ENCODE measurements at places on chromosomes 2 and 18.

DNA sequence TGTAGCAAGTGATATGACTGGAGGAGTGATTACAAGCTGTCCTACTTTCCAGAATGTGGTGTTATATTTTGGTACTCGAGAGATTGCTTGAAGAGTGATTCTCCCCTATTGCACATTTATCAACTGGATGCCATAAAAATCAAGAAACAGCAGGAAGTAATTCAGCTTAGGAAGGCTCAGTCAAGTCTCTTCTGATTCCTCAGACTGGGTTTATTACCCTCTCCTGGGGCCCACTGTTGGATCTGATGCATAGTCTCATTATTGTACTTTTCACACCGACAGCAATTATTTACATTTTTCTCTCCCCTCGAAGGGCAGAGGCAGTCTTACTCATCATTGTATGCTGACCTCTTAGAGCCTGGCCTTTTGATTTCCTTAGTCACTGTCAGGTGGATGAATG, 9.3 kb downstream of the NOSTRIN start:
- no peak for DNase-seq

- DNase-seq: no peak
Observed at GRCh38 chr2:224517963-224518362, 67.2 kb downstream of the CUL3 start.

GRCh38 chr2:197784956-197785941, at the start of gene BOLL:
TSS of gene BOLL (minus strand) at chr2:197785319. CDS start at chr2:197781850, 3,469 bp downstream.
- DNase-seq: no peak

GRCh38 chr2:105460048-105460732, 61.3 kb upstream of the FHL2 start:
- no peak for DNase-seq

- DNase-seq: no peak
Observed at GRCh38 chr2:189161894-189162293, 17.7 kb downstream of the COL5A2 start.

DNA sequence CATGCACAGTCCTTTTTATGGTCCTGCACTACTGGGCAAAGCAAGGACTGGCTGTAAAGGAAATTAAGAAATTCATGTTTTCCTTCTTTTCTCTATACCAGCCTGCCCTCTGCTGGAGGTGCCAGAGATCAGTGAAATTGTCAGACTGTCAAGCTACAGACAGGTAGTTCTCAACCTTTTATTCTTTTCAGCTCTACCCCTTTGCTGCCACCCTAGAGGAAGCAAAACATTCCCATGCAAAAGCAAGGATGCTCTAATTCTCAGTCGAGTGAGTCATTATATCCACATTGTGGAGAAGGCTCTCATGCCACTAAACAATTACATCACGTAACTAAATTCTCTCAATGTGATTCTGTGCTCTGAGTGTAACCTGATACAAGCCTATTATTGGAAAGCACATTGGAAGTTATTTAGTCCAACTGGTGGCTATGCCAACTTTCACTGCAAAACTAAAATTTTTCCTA, 25.0 kb upstream of the RAPGEF4 start:
- DNase-seq: no peak

GRCh38 chr2:159608108-159608507, 8.2 kb downstream of the BAZ2B start:
- no peak for DNase-seq

GRCh38 chr18:36903215-36903928, 74.4 kb downstream of the KIAA1328 start:
- DNase-seq: no peak

- DNase-seq: no peak
Observed at GRCh38 chr2:3704692-3705091, 1.3 kb downstream of the DCDC2C start.

- DNase-seq: peak; percentile 5
Observed at GRCh38 chr2:109376796-109377495, 236.8 kb downstream of the SEPTIN10 start.

GRCh38 chr2:238103465-238104225, 3.5 kb downstream of the ESPNL start:
- DNase-seq: no peak

DNA sequence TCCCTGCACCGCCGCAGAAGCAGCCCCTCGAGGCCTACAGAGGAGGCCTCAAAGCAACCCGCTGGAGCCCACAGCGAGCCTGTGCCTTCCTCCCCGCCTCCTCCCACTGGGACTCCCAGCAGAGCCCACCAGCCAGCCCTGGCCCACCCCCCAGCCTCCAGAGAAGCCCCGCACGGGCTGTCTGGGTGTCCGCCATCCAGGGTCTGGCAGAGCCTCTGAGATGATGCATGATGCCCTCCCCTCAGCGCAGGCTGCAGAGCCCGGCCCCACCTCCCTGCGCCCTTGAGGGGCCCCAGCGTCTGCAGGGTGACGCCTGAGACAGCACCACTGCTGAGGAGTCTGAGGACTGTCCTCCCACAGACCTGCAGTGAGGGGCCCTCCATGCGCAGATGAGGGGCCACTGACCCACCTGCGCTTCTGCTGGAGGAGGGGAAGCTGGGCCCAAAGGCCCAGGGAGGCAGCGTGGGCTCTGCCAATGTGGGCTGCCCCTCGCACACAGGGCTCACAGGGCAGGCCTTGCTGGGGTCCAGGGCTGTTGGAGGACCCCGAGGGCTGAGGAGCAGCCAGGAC, 31.2 kb downstream of the GPC1 start:
- DNase-seq: peak; percentile 13

DNA sequence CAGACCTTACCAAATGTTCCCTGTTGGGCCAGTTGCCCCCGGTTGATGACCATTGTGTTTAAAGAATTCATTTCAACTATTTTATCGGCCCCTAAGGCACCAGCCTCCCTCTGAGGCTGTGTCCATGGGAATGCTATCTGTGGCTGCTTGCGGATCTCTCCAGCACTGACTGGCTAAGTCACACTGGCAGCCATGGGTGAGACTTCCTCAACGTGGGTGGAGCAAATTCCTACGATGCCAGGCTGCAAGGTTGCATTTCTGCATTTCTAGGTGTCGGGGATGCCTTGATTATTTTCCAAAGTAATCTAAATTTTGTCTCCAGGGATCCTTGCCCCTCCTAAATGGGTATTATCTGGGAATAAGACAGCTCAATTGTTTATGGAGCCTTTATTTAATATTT, 6.2 kb downstream of the CXCR4 start:
- DNase-seq: no peak

DNA sequence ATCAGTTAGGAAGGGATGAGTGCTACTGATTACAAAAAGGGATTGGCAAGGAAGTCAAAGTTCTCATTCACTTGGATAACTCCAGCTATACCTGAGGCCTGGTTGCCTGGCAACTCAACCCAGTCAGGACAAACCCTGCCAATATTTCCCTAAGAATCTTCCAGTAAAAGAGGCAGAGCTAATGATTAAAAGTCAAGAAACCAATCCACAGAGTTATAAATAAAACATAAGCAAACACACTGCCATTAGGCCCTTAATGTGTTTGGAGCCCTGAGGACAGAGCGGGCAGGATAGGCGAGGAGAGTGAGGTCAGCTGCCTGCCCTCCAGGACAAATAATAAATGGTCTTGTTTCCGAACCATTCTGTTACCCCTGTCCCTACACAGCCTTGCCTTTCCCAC, 215.6 kb upstream of the NABP1 start:
- DNase-seq: no peak

GRCh38 chr2:99406137-99406536, 68.9 kb downstream of the EIF5B start:
- no peak for DNase-seq

DNA sequence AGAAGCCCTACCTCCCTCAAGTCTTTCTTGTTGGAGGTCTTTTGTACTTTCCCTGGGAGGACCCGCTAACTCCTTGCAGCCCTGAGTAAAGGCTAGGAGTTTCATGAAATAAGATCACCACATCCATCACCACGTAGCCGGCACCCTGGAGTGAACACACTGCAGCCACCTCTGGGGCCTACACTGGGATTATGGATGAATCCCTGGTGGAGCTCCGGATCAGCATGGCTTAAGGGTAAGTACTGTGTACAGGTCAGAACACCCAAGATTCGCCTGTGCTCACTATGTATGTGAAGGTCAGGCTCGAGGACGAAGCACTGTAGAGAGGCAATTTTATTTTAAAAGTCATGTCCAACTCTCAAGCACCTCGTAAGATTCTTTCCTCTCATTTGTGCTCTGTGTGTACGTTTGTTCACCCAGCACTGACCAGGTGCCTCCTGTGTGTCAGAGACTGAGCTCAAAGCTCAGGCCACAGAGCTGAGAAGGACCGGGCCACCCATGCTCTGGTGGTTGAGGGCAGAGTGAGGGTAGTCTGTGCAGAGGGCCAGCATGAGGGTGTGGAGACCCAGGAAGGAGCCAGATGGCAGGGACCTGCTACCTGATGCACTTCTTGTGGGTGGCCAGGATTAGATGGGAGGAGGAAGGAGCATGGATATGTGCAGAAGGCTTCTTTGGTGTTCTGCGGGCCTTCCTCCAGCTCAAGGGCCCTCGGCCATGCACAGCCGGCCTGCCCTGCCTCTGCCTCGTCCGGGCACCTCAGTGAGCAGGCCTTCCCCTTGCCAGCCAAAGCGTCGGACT, 66.7 kb upstream of the TFCP2L1 start:
- no peak for DNase-seq

- DNase-seq: no peak
Observed at GRCh38 chr2:224442071-224442967, 40.4 kb upstream of the FAM124B start.

DNA sequence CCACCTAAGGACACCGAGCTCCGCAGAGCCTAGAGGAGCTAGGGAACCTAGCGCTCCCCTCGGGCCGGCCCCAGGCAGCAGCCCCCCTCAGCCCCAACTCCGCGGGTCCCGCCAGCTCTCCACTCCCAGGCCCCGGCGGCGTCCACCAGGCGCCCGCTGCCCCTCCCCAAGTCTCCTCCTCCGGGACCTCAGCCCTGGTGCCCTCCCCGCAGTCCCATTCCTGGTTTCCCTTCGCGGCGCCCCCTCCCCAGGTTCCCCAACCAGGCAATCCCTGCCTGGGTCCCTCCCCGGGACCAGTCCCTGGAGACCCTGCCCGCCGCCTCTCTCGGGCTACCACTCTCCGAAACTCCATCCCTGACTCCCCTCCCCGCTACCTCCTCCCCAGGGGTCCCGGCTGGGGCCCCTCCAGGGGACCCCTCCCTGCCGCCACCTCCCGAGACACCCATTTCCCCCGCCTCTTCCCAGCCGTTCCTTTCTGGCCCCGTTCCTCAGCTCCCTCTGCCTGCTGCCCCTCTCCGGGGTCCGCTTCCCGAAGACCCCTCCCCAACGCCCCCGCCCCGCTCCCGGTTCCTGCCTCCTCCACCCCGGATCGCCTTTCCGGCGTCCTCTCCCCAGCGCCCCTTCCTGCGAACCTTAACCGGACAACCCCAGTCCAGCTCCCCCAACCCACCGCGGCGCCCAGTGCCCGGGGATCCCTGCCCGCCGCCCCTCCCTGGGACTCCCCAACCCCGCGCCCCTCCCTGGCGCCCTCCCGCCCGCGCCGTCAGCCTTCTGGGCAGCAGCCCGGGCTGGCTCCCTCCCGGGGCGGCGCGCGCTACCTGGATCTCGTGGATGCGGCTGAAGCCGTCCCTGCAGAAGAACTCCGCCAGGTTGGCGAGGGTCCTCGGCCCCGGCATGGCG, 678 bp downstream of the CYP27C1 start:
- DNase-seq: no peak

GRCh38 chr2:53075760-53076159, 691.8 kb upstream of the CHAC2 start:
- DNase-seq: no peak

DNA sequence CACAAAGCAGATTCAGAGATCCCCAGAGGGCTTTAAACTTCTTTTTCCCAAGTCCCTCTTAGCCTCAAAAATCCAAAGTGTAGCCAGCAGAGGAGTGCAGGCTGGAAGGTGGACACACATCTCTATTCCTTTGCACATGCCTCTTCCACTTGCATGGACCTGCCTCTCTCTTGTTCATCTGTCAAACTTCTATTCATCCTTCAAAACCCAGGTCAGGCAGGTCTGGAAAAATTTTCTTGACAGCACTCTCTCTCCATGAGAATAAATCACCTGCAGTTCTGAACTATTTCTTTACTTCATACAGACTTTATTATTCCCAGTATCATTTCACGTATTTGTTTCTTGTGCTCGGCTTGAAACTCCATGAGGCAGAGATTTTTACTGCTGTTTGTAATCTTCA, 127.5 kb downstream of the SS18 start:
- DNase-seq: no peak

- no peak for DNase-seq
Observed at GRCh38 chr2:208669394-208669793, 262.8 kb downstream of the PTH2R start.

DNA sequence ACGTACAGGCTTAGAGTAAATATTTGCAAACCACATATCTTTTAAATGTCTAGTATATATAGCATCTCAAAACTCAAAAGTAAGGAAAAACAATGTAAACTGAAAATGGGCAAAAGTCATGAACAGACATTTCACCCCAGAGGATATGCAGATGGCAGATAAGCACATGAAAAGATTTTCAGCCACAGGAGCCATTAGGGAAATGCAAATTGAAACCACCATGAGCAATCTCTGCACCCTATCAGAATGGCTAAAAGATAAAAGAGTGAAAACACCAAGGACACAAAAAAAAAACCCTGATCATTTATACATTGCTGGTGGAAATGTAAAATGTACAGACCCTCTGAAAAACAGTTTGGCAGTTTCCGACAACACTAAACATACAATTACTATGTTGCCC, 292.7 kb downstream of the ZNF516 start:
- no peak for DNase-seq

DNA sequence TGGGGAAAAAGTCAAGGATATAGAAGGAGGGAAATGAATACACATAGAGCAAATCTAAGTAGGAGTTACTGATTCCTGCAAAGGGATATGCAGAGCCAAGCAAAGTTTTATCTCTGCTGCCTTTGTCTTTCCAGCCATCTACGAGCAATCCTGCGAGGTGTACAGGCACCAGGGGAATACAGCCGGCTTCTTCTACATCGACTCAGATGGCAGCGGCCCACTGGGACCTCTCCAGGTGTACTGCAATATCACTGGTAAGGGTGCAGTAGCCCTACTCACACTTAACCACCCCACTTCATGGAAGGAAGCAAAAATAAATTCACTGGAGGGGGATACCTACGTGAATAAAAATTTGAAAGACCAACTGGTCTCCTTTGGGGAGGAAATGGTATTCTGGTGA, 584.6 kb downstream of the CNTNAP5 start:
- no peak for DNase-seq

- DNase-seq: no peak
Observed at GRCh38 chr2:200525551-200525881, 491 bp upstream of the SGO2 start.

- DNase-seq: no peak
Observed at GRCh38 chr2:60221098-60221497, 332.4 kb downstream of the BCL11A start.

- no peak for DNase-seq
Observed at GRCh38 chr2:100957996-100958653, 44.0 kb upstream of the RPL31 start.

- DNase-seq: no peak
Observed at GRCh38 chr2:166637051-166637450, 143.0 kb upstream of the SCN7A start.

DNA sequence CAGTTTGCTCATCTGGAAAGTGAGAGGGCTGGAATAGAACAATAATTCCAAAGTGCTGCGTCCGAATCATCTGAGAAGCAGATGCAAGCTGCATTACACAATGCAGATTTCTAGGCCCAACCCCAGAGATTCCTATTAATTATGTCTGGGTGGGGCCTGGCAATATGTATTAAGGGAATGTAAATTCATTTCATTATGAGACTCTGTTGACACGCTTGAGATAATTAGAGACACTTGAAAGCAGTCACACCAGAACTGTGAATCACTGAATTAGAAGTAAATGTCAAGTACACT, 54.7 kb upstream of the HK2 start:
- no peak for DNase-seq
